Stomach (tissue), 19 donors: ENCODE measurements at places on chromosomes 13 and 19. TPM values are rescaled to one million over a fixed set of nuclear protein-coding genes. Genes with fewer than 3 reads are reported as not detected.

DNA sequence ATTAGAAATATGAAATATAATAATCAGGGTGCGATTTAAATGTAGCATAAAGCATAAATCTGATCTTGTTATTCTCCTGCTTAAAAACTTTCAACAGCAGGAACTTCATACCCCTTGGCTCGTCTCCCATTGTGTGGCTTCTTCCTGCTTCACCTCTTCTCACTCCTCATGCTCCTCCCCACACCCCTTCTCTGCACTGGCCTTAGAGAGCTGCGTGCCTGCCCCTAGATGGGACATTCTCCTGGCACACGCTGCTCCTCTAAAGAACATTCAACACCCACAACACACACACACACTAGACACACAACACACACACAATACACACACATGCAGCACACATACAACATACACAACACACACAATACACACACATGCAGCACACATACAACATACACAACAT lies 104.6 kb upstream of the RAP2A start:
- peaks cover 53% of the 10 kb centered on the region for H3K4me1 ChIP-seq
- no peak for DNase-seq
- no peak overlapping the region for H3K4me3 ChIP-seq

- no peaks in the 10 kb centered on the region for H3K4me1 ChIP-seq
- no peak overlapping the region for H3K27ac ChIP-seq
- H3K4me3 ChIP-seq = no peak overlapping the region
- DNase-seq = no peak
- H3K27me3 ChIP-seq = no peaks in the 10 kb centered on the region
Measured at GRCh38 chr13:43728421-43728820, 58.4 kb downstream of the ENOX1 start.

- no peak for DNase-seq
- peaks cover 15% of the 10 kb centered on the region for H3K4me1 ChIP-seq
- no peaks in the 10 kb centered on the region for H3K27me3 ChIP-seq
- no peaks in the 10 kb centered on the region for H3K36me3 ChIP-seq
Measured at GRCh38 chr13:32033744-32034143, 2.2 kb downstream of the FRY start.

DNA sequence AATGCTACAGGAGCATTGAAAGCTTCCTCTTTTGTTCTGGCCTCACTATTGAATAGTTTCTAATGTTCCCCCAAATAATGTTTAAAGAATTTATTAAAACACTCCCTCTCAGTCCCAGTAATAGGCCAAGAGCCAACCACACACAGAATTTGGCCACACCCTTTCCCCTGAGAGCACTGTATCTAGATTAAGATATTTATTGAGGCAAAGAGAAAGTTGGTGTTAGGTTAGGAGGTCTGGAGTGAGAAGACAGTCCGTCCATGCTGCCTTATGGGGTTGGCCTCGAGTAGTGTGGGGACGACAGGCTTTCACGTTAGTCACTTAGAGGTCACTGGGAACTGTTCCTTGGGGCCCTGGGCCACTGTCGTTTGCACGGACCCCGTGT lies 122.9 kb upstream of the RNF113B start:
- no peaks in the 10 kb centered on the region for H3K27me3 ChIP-seq
- H3K27ac ChIP-seq = peak overlapping the region; percentile 30
- peaks cover 80% of the 10 kb centered on the region for H3K4me1 ChIP-seq
- no peak overlapping the region for H3K4me3 ChIP-seq
- DNase-seq = no peak

GRCh38 chr19:14441041-14441938 lies 8.2 kb downstream of the PKN1 start:
- H3K4me3 ChIP-seq = no peak overlapping the region
- DNase-seq = no peak
- no peaks in the 10 kb centered on the region for H3K27me3 ChIP-seq
- peaks cover 61% of the 10 kb centered on the region for H3K36me3 ChIP-seq
- H3K4me1 ChIP-seq = peaks cover 16% of the 10 kb centered on the region
- no peak overlapping the region for H3K27ac ChIP-seq

- DNase-seq = no peak
- H3K4me1 ChIP-seq = peaks cover 79% of the 10 kb centered on the region
- H3K4me3 ChIP-seq = no peak overlapping the region
- no peaks in the 10 kb centered on the region for H3K27me3 ChIP-seq
- no peaks in the 10 kb centered on the region for H3K36me3 ChIP-seq
Measured at GRCh38 chr19:16586477-16586871, 14.3 kb upstream of the SLC35E1 start.

- no peak for DNase-seq
- H3K4me3 ChIP-seq = no peak overlapping the region
- H3K36me3 ChIP-seq = peaks cover 98% of the 10 kb centered on the region
- no peaks in the 10 kb centered on the region for H3K27me3 ChIP-seq
- H3K27ac ChIP-seq = no peak overlapping the region
Measured at GRCh38 chr19:807627-808422, 10.6 kb downstream of the PTBP1 start.

DNA sequence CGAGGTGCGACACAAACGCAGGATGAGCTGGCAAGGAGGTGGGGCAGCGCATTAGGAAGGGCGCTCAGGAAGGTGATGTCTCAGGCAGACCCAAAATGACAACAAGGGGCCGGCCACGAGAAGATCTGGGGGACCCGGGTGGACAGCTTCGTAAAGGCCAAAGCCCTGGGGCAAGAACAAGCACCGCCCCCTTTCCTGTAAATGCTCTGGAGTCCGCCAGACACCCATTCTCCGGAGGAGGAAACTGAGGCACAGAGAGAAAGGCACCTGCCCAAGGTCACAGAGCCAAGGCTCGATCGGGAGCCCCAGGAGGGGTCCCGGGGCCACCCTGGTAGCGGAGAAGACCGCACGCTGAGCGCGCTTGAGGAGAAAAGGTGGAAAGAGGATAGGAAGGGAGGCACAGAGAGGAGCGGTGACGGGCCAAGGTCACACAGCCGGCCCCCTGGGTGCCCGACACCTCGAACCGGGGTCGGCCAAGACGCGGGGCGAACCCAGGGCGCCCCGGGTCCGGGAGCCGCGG lies 571 bp downstream of the SAFB2 start:
- peaks cover 76% of the 10 kb centered on the region for H3K4me1 ChIP-seq
- H3K36me3 ChIP-seq = peaks cover 63% of the 10 kb centered on the region
- no peaks in the 10 kb centered on the region for H3K27me3 ChIP-seq
- peak overlapping the region; percentile 99 for H3K4me3 ChIP-seq

GRCh38 chr13:23039266-23039935 lies 141.4 kb upstream of the SGCG start:
- no peak overlapping the region for H3K4me3 ChIP-seq
- DNase-seq = no peak
- H3K27me3 ChIP-seq = no peaks in the 10 kb centered on the region
- H3K36me3 ChIP-seq = no peaks in the 10 kb centered on the region
- H3K27ac ChIP-seq = no peak overlapping the region
- no peaks in the 10 kb centered on the region for H3K4me1 ChIP-seq

- no peak for DNase-seq
- H3K36me3 ChIP-seq = no peaks in the 10 kb centered on the region
- H3K27me3 ChIP-seq = no peaks in the 10 kb centered on the region
- no peaks in the 10 kb centered on the region for H3K4me1 ChIP-seq
Measured at GRCh38 chr19:45918721-45919120, 4.1 kb upstream of the NANOS2 start.

- H3K36me3 ChIP-seq = no peaks in the 10 kb centered on the region
- DNase-seq = no peak
- H3K27me3 ChIP-seq = peaks cover 83% of the 10 kb centered on the region
- H3K4me1 ChIP-seq = no peaks in the 10 kb centered on the region
Measured at GRCh38 chr19:51727349-51727880, 3.6 kb upstream of the HAS1 start.

DNA sequence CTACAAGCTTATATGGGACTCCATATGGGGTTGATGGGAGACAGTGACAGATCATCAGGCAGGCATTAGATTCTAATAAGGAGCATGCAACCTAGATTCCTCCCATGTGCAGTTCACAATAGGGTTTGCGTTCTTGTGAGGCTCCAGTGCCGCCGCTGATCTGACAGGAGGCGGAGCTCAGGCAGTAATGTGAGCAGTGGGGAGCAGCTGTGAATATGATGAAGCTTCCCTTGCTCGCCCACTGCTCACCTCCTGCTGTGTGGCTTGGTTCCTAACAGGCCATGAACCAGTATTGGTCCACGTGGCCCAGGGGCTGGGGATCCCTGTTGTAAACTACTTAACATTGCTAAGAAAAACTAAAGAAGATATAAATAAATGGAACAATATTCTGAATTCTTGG lies 378.4 kb downstream of the KCNRG start:
- no peak overlapping the region for H3K27ac ChIP-seq
- no peaks in the 10 kb centered on the region for H3K4me1 ChIP-seq
- no peak overlapping the region for H3K4me3 ChIP-seq
- H3K36me3 ChIP-seq = no peaks in the 10 kb centered on the region

DNA sequence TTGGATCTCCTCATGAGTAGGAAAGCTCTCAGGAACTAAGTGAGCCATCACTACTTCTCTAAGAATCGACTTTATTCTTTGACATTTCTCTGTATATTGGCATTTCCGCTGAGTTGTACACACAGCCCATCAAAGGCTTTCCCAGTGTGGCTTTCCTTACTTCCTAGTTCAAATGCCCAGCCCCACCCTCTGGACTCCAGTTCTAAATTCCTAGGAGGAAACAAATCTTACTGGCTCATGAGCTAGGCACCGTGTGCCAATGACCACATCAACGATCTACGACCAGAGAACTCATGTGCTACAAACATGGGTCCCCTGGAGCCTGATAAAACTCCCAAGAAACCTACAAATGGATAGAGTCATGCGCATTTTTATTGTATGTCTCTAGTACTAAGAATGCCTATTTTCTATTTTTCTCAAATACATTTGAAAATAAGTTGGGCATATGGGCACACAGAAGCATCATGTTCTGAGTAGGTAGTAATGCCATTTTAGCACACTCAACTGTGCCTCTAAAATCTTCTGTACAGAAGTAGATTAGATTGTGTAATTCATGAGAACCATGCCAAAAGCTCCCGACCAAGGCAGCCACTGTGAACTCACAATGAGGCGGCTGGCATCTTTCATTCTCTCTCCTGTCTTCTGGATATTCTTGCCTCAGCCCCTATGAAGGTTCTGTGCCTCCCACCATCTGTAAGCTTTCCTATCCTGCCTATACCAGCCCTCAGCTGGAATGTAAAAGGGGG lies 10.5 kb upstream of the RAP2A start:
- H3K36me3 ChIP-seq = no peaks in the 10 kb centered on the region
- H3K4me3 ChIP-seq = no peak overlapping the region
- no peak overlapping the region for H3K27ac ChIP-seq
- H3K27me3 ChIP-seq = no peaks in the 10 kb centered on the region
- DNase-seq = no peak
- H3K4me1 ChIP-seq = no peaks in the 10 kb centered on the region

GRCh38 chr19:45321848-45322247 lies 827 bp downstream of the CKM start:
- H3K4me1 ChIP-seq = peaks cover 9% of the 10 kb centered on the region
- no peak overlapping the region for H3K4me3 ChIP-seq
- no peaks in the 10 kb centered on the region for H3K36me3 ChIP-seq
- H3K27me3 ChIP-seq = peaks cover 28% of the 10 kb centered on the region

The ZNF382 gene
- 0.29 TPM for total RNA-seq

The NLRP7 gene
- not detected for total RNA-seq

The CILP2 gene
- not detected for total RNA-seq

The CEACAM6 gene
- total RNA-seq = not detected

The ELSPBP1 gene
- not detected for total RNA-seq

The NDUFA3 gene
- not detected for total RNA-seq
